D341Med (cell line): ENCODE measurements at places on chromosomes 4 and X.

DNA sequence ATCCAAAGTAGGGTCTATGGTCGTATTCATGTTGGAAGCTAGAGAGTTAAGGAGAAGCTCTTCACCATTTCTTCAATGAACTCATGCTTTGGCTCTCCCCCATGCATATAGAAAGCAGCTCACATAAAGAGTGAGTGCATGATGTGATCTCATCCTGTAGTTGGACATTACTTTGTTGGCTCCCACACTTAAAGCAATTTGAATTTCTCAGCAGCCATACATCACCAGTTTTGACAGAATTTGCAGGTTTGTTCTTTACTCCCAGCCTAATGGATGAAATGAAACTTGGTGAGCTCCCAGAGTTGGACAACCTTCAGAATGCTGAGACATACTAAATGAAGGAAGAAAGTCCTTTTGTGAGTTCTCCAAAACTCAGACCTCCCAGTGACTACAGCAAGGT, 613.5 kb downstream of the IQCM start:
- no peak for DNase-seq

DNA sequence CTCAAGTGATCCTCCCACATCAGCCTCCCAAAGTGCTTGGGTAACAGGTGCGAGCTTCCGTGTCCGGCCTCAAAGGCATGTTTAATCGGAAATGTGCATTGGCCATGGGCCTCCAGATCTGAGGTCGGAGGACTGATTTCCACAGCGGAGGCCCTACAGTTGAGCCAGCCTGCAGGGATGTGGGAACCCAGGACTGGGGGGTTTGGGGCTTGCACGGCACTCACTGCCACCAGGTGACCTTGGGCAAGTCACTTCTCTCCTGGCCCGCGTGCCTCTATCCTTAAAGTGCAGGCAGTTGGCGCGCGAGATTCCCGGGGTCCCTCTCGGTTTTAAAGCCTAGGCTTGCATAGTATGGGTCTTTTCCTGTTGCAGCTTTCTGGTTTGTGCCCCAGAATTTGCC, 18.3 kb upstream of the WFS1 start:
- no peak for DNase-seq

- DNase-seq, result no peak
Measured at GRCh38 chr4:48173056-48173991, 39.3 kb upstream of the TXK start.

- no peak for DNase-seq
Measured at GRCh38 chrX:134747006-134747405, 88.7 kb upstream of the PLAC1 start.

DNA sequence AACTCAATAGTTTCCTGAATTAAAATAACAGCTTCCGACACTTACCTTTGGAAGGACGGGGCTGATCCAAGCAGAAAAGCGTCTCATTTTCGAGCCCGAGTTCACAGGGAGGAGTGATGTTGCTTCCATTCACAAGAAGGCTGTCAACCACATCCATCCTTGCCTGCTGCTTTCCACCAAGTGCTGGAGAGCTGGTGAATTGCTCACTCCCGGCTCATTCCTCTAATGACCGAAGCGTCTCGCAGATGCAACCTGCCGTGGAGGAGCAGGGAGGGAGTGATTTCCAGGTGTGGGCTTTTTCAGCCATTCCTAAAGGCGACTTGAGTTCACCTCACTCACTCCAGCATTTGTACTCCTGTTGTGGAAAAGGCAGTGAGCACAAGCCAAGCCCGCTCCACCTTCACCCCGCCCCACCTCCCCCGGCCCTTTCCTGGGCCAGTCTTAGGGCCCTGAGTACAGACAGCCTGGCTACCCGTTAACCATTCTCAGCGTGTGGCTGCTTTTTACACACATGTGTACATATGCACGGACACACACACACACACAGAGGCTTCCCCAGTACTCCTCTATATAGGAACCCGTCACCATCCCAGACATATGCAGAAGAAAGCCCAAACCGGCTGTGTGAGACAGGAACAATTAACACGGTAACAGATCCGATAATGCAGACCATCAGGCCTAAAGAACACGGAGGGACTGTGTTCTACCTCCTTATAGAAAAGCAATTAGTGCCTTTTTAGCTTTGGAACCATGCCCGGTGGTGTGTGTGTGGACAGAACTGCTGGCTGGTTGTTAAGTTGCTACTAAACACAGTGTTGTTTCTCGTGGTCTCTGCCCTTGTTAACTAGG, at the start of gene CCKAR:
TSS of gene CCKAR (minus strand) at position 374 of the 849 bp plus-strand sequence. CDS start at position 157, 217 bp downstream.
- no peak for DNase-seq

- DNase-seq, result no peak
Measured at GRCh38 chrX:71617742-71618141, 569 bp downstream of the CXCR3 start.

DNA sequence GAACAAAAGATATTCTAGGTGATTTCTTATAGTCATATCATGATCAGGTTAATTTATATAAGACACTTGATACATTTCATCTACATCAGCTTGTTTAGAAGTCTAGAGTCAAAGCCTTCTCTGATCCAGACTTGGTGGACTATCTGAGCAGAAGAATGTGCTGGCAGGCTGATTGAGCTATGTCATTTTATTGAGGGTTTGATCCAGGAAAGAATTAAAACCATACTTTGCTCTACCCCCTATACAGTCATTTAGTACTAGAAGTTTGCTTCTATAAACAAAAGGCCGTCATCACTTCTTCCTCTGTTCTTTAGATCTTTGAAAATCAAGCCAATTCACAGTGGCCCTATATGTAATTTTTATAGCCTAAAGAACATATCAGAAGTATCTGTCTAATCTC, 173.1 kb upstream of the PITX2 start:
- DNase-seq, result no peak

DNA sequence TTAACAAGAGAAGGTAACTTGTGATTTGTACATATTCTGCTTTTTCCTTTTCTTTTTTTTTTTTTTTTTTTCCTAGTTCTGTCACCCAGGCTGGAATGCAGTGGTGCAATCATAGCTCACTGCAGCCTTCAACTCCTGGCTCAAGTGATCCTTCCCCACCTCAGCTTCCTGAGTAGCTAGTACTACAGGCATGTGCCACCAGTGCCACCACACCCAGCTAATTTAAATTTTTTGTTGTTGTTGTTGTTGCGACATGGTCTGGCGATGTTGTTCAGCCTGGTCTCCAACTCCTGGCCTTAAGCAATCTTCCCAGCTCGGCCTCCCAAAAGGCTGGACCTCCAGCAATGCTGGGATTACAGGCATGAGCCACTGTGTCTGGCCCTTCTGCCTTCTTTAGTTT, 1.5 kb upstream of the TACR3 start:
- DNase-seq, result no peak
